Gastrocnemius medialis (tissue), 4 donors: ENCODE measurements at places on chromosomes 11 and 22. TPM values are rescaled to one million over a fixed set of nuclear protein-coding genes. Genes with fewer than 3 reads are reported as not detected.

GRCh38 chr11:21877151-21877550 is 315.7 kb upstream of the ANO5 start:
- H3K27me3 ChIP-seq: no peaks in the 10 kb centered on the region
- H3K4me3 ChIP-seq: no peak overlapping the region
- H3K36me3 ChIP-seq: no peaks in the 10 kb centered on the region
- H3K4me1 ChIP-seq: no peaks in the 10 kb centered on the region
- no peak overlapping the region for H3K27ac ChIP-seq

IMMP1L gene
- 26.0 TPM for total RNA-seq

KCTD14 gene
- 0.38 TPM for total RNA-seq

PLEKHA7 gene
- total RNA-seq: 3.6 TPM

GRCh38 chr11:95577716-95578460 is 211.7 kb downstream of the FAM76B start:
- H3K4me1 ChIP-seq: no peaks in the 10 kb centered on the region
- H3K27me3 ChIP-seq: no peaks in the 10 kb centered on the region
- DNase-seq: no peak
- no peak overlapping the region for H3K4me3 ChIP-seq

DNA sequence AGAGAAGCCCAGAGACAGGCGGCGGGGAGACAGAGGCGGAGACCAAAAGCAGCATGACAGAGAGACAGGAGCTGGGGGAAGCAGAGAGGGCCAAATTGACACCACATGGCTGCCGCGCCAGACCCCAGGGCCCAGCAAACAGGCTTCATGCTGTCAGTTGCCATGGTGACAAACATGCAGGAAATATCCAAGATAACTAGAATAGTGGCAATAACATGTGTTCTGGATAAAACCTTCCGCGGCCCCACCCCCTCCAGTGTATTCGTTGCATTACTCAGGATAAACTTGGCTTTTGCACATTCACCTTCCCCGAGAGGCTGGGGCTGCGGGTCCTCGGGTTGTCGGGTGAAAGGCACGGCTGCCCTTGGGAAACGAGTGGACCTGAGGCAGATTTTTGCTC is 49.9 kb upstream of the CDON start:
- DNase-seq: peak; percentile 26
- no peak overlapping the region for H3K4me3 ChIP-seq
- H3K4me1 ChIP-seq: peaks cover 51% of the 10 kb centered on the region
- H3K36me3 ChIP-seq: no peaks in the 10 kb centered on the region
- H3K27ac ChIP-seq: no peak overlapping the region

DNA sequence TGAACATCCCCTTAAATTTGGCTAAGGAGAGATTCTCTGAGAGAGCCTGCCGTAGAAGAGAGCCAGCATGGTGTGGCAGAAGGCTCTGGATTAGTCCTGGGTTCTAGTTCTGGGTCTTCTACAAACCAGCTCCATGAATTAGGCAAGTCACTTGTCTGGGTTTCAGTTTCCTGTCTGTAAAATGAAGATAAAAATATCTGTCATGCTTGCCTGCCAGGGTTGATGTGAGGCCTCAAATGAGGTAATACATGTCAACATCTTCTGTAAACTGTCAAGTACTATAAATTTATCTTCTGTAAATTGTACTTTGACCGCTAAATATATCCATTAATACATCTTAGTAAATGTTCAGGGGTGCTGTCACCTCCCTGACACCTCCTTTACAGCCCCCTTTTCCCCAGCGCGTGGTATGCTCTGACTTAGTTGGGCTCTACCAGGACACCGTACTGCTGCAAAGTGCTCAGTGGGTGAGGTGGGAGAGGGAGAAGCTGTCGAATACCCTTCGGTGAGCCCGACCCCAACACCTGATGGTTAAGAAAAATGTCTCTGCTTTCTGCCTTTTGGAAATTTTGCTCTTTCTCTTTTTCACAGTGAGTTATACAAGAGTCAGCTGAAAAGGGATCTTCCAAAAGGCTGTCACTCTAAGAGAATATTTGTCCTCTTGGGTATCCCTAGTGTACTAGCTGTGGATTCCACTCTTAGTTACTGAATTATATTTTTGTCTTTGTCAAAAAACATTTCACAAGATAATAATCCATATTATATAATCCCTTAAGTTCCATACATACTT is 15.0 kb downstream of the RBX1 start:
- H3K27ac ChIP-seq: peak overlapping the region; percentile 30
- H3K36me3 ChIP-seq: no peaks in the 10 kb centered on the region
- H3K4me3 ChIP-seq: no peak overlapping the region
- H3K4me1 ChIP-seq: peaks cover 8% of the 10 kb centered on the region
- no peaks in the 10 kb centered on the region for H3K27me3 ChIP-seq

GRCh38 chr11:105713696-105714095 is 103.8 kb downstream of the GRIA4 start:
- no peaks in the 10 kb centered on the region for H3K36me3 ChIP-seq
- H3K4me3 ChIP-seq: no peak overlapping the region
- H3K27ac ChIP-seq: no peak overlapping the region
- H3K27me3 ChIP-seq: no peaks in the 10 kb centered on the region

DNA sequence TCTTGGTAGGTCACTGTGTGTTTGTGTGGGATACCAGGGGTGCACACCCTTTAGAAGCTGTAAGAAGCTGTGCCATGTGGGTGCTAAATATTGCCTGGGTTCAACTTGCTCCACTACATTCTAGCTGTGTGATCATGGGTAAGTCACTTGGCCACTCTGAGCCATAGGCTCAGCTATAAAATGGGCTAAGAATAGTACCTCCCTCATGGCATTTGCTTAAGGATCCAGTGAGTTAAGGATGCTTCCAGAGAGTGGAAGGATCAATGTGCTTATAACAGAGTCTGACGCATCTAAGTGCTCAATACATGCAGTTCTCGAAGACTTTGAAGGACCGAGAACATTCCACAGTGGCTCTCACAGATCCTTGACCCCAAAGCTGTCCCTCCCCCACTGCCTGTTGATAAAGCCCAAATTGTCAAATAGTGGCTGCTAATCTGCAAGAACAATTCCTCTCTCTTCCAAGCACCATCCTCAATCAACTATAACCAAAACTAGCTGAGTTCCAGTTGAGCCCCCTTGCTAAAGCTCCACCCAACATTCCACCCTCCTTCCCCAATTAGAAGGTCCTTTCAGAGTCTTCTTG is 13.2 kb upstream of the TMPRSS6 start:
- H3K4me3 ChIP-seq: no peak overlapping the region
- H3K27ac ChIP-seq: no peak overlapping the region
- H3K27me3 ChIP-seq: no peaks in the 10 kb centered on the region
- no peak for DNase-seq
- no peaks in the 10 kb centered on the region for H3K36me3 ChIP-seq

- DNase-seq: no peak
- H3K4me1 ChIP-seq: peaks cover 55% of the 10 kb centered on the region
- peaks cover 9% of the 10 kb centered on the region for H3K36me3 ChIP-seq
- peak overlapping the region; percentile 80 for H3K4me3 ChIP-seq
Observed at GRCh38 chr11:59614277-59615119, 1.1 kb downstream of the OSBP start.

TPH1 gene
- 0.07 TPM for total RNA-seq

GRCh38 chr11:65165410-65166317 is 4.4 kb upstream of the SPDYC start:
- no peaks in the 10 kb centered on the region for H3K27me3 ChIP-seq
- H3K4me1 ChIP-seq: no peaks in the 10 kb centered on the region
- H3K27ac ChIP-seq: no peak overlapping the region
- DNase-seq: no peak

DNA sequence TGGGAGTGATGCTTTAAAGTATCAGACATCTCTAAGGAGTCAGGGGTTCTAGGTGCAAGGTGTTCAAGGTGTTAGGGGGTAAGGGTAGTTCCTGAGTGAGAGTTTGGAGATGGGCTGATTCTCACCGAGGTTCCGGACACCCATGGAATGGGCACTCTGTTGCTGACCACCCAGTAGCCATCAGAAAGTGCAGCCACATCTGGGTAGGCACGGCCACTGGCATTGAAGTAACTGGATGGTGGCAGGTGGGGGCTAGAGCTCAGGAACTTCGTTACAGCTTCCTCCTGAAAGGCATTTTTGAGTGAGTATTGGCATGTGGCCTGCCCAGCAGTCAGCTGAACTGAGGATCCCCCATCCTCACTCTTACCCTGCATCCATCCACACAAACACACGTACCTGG is 3.0 kb upstream of the TAF10 start:
- DNase-seq: no peak
- no peaks in the 10 kb centered on the region for H3K27me3 ChIP-seq
- H3K36me3 ChIP-seq: no peaks in the 10 kb centered on the region
- H3K27ac ChIP-seq: no peak overlapping the region

- H3K27me3 ChIP-seq: no peaks in the 10 kb centered on the region
- H3K27ac ChIP-seq: no peak overlapping the region
- no peak overlapping the region for H3K4me3 ChIP-seq
- H3K36me3 ChIP-seq: no peaks in the 10 kb centered on the region
Observed at GRCh38 chr22:32602154-32602553, 127.5 kb downstream of the FBXO7 start.

EXPH5 gene
- not detected for total RNA-seq

- no peaks in the 10 kb centered on the region for H3K27me3 ChIP-seq
- H3K4me1 ChIP-seq: no peaks in the 10 kb centered on the region
- H3K4me3 ChIP-seq: no peak overlapping the region
- no peak for DNase-seq
- no peaks in the 10 kb centered on the region for H3K36me3 ChIP-seq
- no peak overlapping the region for H3K27ac ChIP-seq
Observed at GRCh38 chr11:78336877-78337553, 80.6 kb downstream of the GAB2 start.

TMEM45B gene
- not detected for total RNA-seq

GRCh38 chr11:78083021-78083420 is 3.4 kb upstream of the NDUFC2 start:
- peaks cover 5% of the 10 kb centered on the region for H3K4me1 ChIP-seq
- no peak for DNase-seq
- no peaks in the 10 kb centered on the region for H3K36me3 ChIP-seq
- no peaks in the 10 kb centered on the region for H3K27me3 ChIP-seq

- no peaks in the 10 kb centered on the region for H3K4me1 ChIP-seq
- no peak overlapping the region for H3K4me3 ChIP-seq
- H3K36me3 ChIP-seq: no peaks in the 10 kb centered on the region
- peak; percentile 23 for DNase-seq
- peaks cover 17% of the 10 kb centered on the region for H3K27me3 ChIP-seq
Observed at GRCh38 chr11:134905517-134905916, 493.5 kb upstream of the B3GAT1 start.

DNA sequence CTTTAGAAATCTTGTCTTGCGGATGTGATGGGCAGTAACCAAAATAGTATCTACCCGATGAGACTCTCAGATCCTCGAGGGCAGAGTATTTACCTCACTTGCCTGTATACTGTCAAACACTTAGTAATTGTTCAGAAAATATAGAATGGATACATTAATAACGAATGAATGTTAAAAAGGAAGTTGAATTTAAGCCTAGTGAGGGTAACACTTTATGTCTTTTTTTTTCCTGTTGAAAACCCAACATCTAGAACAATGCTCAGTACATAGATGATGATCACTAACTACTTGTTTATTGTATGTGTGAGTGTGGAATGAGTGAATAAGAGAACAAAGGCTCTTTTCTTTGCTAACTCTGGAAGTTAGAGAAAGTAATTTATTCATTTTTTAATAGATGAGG is 195.7 kb downstream of the MIAT start:
- no peak overlapping the region for H3K27ac ChIP-seq
- H3K4me1 ChIP-seq: no peaks in the 10 kb centered on the region
- no peak for DNase-seq
- no peak overlapping the region for H3K4me3 ChIP-seq
- H3K36me3 ChIP-seq: no peaks in the 10 kb centered on the region

MUC6 gene
- not detected for total RNA-seq

TMEM179B gene
- 26.3 TPM for total RNA-seq

GRCh38 chr11:1116104-1116503 is 41.4 kb downstream of the MUC2 start:
- H3K4me3 ChIP-seq: no peak overlapping the region
- no peaks in the 10 kb centered on the region for H3K36me3 ChIP-seq
- DNase-seq: no peak
- H3K27ac ChIP-seq: no peak overlapping the region

DNA sequence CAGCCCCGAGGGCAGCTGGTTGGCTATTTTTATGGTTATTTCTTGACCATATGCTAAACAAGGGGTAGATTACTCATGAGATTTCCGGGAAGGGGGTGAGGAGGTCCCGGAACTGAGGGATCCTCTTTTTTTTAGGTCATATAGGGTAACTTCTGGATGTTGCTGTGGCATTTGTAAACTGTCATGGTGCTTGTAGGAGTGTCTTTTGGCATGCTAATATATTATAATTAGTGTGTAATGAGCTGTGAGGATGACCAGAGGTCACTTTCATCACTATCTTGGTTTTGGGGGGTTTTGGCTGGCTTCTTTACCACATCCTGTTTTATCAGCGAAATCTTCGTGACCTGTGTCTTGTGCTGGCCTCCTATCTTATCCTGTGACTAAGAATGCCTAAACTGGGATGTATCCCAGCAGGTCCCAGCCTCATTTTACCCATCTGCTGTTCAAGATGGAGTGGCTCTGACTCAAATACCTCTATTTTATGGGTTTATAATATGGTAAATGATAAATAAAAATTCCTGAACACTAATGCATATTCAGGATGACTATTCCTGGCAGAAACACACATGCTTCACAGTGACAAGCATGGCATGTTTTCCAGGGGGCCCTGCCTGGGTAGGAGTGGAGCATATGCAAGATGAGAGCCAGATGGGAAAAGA is 11.2 kb downstream of the KREMEN1 start:
- no peak overlapping the region for H3K4me3 ChIP-seq
- no peaks in the 10 kb centered on the region for H3K27me3 ChIP-seq

DNA sequence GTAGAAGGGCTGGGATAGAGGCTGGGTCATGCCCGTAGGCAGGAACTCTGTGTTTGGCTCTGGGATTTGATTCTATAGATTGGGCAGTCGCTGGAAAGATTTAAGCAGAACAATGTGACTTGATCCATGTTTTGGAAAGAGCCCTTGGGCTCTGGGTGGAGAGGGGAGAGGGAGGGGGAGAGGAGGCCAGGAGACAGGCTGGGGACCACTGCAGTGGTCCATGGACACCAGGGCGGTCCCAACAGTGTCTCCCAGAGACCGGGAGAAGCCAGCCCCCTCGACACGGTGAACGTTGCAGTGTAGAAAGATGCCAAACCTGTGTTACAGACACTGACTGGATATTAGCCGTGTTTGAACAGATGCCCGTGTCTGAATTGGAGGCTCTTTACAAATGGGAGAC is 19.5 kb downstream of the PVALB start:
- DNase-seq: no peak
- no peaks in the 10 kb centered on the region for H3K4me1 ChIP-seq
- H3K27me3 ChIP-seq: peaks cover 2% of the 10 kb centered on the region
- H3K4me3 ChIP-seq: no peak overlapping the region

C11orf91 gene
- not detected for total RNA-seq

GRCh38 chr11:72730737-72731136 is 21.5 kb downstream of the ARAP1 start:
- H3K27me3 ChIP-seq: no peaks in the 10 kb centered on the region
- no peak for DNase-seq
- H3K27ac ChIP-seq: no peak overlapping the region
- H3K4me1 ChIP-seq: no peaks in the 10 kb centered on the region

- no peaks in the 10 kb centered on the region for H3K27me3 ChIP-seq
- H3K4me1 ChIP-seq: no peaks in the 10 kb centered on the region
- no peak for DNase-seq
- no peak overlapping the region for H3K27ac ChIP-seq
- no peaks in the 10 kb centered on the region for H3K36me3 ChIP-seq
Observed at GRCh38 chr11:131824771-131825170, 454.4 kb downstream of the NTM start.

GRCh38 chr11:92219476-92219875 is 5.1 kb upstream of the FAT3 start:
- no peak for DNase-seq
- H3K36me3 ChIP-seq: no peaks in the 10 kb centered on the region
- H3K4me3 ChIP-seq: no peak overlapping the region
- peaks cover 12% of the 10 kb centered on the region for H3K4me1 ChIP-seq
